ENCODE measurements at places on chromosomes 13 and 19.

DNA sequence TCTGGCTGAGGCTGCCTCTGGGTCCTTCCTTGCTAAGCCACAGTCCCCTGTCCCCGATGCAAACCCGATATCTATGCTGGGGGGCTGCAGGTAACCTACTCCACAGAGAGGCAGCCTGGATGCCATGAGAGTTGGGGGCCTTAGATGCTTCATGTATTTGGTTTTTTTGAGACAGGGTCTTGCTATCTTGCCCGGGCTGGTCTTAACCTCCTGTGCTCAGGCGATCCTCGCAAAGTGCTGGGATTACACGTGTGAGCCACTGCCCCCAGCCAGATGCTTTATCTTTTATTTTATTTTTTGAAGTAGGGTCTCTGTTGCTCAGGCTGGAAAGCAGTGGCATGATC, 1.5 kb downstream of the ATCAY start:
- DNase-seq = no peak

GRCh38 chr13:41742917-41743552, 217.9 kb downstream of the VWA8 start:
- no peak for DNase-seq

DNA sequence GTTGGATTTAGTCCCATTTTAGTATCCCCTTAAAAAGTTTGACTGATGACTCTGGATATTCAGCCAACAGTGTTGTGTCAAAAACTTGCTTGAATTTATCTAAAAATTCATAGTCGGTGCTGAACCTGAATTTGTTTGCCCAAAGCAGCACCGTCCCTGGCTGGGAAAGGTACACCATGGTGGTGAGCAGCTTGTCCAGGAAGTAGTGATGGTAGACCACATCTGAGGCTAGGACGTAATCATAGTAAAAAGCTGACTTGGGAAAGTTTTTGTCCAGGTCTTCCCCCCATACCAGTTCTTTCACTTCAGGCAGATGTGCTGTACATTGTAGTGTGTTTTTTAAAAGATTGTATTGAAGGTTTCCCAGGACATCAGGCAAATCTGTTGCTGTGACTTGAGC, 8.8 kb downstream of the METTL21C start:
- no peak for DNase-seq

GRCh38 chr13:30366088-30366487, 56.2 kb upstream of the UBE2L5 start:
- DNase-seq = no peak

GRCh38 chr19:50449236-50449899, 16.7 kb downstream of the MYBPC2 start:
- no peak for DNase-seq

DNA sequence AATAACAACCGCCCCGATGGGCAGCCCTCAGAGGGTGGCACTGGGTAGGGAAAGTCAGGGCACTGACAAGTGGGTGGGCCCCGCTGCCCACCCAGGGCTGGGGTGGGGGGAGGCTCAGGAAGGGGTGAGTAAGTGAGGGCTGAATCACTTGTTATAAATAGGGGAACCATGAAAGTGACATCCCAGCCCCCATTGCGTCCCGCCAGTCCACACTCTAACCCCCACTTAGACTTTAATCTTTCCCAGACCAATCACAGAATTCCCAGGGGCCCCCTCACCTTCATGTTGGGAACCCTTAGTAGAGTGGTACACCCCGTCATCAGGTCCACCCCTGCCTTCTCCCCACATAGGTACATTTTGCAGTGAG, 37.0 kb upstream of the NANOS3 start:
- no peak for DNase-seq

GRCh38 chr19:13712767-13713201, 51.5 kb upstream of the MRI1 start:
- DNase-seq = no peak

DNA sequence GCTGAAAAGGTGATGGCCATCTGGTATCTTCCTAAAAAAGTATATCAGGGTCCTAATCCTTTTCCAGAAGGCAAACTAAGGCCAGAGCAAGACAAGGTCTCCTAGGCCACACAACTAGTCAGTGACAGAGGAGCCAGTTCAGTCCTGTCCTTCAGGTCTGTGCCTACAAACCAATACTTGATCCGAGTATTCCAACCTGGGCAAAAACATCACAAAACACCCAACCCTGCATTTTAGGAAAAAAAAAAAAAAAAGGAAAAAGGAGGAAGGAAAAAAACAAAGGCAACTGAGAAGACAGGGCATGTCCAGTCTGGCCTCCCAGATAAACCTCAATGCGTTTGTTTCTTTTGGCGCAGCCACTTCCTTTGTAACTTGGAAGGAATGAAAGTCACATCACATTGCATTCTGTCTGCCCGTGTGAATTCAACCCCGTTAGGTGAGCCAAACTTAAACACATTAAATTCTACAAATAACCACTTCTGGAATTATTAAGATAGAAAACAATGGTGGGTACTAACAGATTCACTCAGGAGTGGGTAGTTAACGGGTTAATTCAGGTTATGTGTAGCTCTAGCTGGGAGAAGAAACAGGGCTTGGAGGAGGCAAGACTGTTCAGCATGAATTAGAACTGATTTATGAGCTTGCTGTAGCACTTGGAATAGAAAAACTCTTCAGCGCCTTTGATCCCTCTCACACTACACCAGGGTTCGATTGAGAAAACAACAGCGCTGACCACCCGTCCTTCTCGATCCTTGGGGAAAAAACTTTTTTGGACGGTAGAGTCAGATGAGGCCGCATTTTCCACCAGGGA, 43.0 kb upstream of the HNRNPA1L2 start:
- no peak for DNase-seq

- no peak for DNase-seq
Observed at GRCh38 chr13:33535061-33535460, 249.5 kb upstream of the STARD13 start.

- DNase-seq = no peak
Observed at GRCh38 chr13:30255696-30256095, 51.7 kb downstream of the KATNAL1 start.

DNA sequence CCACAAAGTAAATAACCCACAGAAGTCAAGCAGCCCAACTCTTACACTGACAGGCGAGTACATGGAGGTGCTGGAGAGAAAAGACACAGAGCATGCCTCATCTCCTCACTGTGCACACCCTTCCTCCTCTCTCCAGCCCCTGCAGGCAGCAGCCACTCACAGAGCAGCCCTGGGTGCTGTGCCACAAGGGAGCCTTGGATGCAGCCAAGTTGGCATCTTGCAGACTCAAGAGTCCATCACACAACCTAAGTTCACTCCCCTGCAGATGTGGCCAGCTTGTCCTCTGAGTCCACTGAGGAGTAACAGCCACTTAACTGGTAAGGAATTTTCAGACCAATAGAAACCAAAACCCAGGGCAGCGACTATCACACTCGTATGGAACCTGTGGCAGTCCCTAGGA, 47.4 kb downstream of the BRD4 start:
- no peak for DNase-seq

DNA sequence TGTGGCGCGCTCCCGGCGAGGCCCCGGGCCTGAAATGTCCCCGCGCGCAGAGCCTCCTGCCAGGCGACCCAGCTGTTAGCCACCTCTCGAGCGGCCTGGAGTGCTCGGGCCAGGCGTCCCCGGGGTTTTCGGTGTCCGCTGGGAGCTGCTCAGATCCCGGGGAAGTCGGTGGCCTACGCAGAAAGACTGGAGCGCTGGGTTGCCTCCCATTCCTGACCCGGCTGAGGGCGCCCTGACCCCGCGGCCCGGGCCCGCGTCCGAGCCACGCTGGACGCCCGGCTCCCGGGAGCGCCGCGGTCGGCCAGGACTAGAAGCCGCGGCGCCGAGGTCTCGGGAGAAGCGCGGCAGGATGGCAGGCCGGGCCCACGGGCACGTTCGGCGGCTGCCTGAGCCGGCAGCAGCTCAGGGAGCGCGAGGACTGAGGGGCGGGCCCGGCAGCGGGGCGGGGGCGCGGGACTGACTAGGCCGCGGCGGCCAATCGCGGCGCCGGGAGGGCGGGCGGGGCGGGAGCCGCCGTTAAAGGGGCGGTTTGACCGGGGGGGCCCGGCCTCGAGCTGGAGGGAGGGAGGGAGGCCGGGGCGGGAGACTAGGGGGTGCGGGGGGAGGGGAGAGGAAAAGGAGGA, 1.3 kb upstream of the ZIC2 start:
- peak; percentile 96 for DNase-seq

GRCh38 chr19:12626958-12627357, 16.2 kb downstream of the ZNF791 start:
- DNase-seq = no peak

DNA sequence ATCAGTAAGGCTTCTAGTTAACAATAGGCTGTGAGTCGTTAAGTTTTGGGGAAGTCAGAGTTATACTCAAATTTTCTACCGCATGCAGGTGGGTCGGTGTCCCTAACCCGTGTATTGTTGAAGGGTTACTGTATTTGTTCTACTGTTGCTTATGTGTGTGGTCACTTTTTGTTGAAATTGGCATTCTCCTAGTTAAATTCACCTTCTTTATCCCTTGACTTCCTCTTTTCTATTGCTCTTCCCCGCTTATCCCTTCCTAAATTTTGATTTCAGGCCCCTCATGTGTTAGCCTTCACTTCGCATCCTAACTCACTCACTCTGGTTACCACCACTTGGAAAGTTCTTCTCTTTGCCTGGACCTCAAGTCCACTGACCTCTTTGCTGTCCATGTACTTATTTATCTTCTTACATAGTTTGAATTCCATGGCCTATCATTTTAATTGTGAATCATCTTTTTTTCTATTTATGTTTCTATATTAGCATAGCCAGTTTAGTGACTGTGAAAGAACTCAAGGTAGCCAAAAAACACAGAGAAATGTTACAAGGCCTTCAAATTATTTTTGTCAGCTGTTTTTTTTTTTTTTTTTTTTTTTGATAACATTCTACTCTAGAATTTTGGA, 52.9 kb downstream of the NDFIP2 start:
- no peak for DNase-seq

DNA sequence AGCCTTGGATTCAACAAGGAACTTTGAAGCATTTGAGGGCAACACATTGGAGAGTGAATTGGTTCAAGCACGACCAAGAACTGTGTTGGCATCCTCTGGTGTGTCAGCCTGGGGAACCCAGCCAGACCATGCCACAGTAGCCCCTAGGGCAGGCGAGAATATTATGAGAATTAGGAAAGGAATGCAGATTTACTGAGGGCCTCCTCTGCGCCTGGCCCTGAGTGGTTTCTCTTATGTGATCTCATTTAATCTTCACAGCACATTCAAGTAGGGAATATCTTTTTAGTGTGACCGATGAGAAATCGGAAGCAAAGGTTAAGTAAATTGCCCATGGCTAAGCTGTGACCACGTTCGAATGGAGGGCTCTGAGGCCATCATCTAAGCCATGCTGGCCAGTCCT, 15.3 kb upstream of the ERICH6B start:
- no peak for DNase-seq

GRCh38 chr13:71827241-71827640, 39.8 kb downstream of the DACH1 start:
- no peak for DNase-seq

DNA sequence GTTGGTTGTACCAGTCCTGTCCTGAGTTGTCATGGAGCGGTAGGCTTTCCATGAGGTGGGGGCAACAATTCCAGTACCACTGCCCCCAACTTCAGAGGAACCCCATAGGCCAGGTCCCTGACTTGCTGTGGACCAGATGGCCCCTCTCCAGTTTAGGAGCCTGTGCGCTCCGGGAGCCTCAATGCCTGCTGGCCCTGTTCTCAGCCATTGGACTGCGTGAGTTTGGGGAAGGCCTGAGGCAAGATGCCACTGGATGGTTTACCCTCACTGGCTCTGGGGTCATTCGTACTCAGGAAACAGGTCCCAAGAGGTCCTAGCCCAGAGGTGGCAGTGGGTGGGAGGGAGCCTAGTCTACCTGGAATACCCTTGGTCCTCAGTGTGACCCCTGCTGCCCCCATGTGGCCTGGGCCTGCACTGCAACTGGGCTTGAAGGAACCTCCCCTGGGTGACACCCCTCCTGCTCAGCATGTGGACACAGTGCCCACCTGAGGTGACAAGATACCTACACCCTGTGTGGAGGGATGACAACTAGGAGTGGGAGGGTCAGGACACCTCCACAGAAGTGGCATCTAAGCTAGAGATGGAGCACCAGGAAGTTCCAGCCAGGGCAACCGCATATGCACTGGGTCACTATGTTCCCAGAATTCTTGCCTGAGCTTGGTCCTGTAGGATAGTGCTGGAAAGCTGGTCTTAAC, 6.0 kb upstream of the PRR19 start:
- DNase-seq = peak; percentile 94

DNA sequence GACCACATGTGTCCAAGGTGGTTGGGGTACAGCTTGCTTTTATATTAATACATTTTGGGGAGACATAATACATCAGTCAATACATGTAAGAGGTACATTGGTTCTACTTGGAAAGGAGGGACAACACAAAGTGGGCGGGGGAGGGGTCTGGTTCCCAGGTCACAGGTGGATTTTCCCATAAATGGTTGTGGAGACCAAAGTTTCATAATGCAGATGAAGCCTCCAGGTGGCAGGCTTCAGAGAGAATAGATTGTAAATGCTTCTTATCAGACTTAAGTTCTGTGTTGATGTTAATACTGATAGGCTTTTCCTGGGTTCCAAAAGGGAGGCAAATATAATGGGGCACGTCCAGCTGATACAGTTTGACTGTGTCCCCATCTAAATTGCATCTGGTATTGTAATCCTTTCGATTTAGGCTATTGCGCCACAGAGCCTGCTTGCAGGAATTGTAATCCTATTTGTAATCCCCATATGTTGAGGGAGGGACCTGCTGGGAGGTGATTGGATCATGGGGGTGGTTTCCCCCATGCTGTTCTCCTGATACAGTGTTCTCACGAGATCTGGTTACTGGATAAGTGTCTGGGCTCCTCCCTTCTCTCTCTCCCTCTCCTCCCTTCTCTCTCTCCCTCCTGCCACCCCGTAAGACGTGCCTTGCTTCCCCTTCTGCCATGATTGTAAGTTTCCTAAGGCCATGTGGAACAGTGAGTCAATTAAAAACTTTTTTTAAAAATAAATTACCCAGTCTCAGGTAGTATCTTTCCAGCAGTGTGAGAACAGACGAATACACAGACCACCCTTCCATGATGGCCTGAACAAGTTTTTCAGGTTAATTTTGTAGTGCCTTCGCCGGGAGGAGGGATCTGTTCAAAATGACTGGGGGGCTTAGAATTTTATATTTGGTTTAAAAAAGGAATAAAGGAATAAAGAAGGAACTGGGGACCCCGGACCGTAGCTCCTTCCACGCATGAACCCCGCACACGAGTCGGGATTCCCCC, 44.9 kb downstream of the ZNF823 start:
- peak; percentile 91 for DNase-seq

Data from WERI-Rb-1 (cell line).